ENCODE measurements at places on chromosomes 7 and 10. TPM values are rescaled to one million over a fixed set of nuclear protein-coding genes. Genes with fewer than 3 reads are reported as not detected.

The LLCFC1 gene
- not detected for total RNA-seq

The APBB1IP gene
- not detected for total RNA-seq

The ANKRD22 gene
- not detected for total RNA-seq

The PLEKHA1 gene
- 30.8 TPM for total RNA-seq

The CYP3A7 gene
- 6.4 TPM for total RNA-seq

The PTPRN2 gene
- total RNA-seq: 1.7 TPM

The PLAC9 gene
- total RNA-seq: not detected

The MRPS33 gene
- 91.0 TPM for total RNA-seq

The CLRN3 gene
- total RNA-seq: not detected
